ENCODE measurements at places on chromosomes 3 and 15. TPM values are rescaled to one million over a fixed set of nuclear protein-coding genes. Genes with fewer than 3 reads are reported as not detected.
A peak's percentile ranks its signal among the peaks of the same experiment; 100 is the strongest.

DNA sequence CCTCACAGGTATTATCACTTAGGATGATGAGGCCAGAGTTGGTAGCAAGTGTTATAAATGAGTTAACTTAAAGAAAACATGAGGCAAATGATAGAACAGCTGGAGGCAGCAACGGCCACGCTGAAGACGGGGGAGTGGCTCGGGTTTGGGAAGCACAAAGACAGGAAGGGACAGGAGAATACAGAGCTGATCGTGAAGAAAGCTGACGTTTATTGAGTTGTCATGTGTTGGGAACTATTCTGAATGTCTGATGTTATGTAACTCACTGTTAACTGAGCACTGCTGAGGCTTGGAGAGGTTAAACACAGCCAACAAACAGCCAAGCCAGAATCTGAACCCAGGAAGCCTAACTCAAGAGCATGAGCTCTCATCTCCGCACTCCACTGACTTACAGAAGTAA, 42.3 kb downstream of the FGD5 start:
- no peaks in the 10 kb centered on the region for H3K36me3 ChIP-seq
- H3K27me3 ChIP-seq: no peaks in the 10 kb centered on the region
- DNase-seq: no peak
- H3K4me1 ChIP-seq: no peaks in the 10 kb centered on the region

- no peaks in the 10 kb centered on the region for H3K4me1 ChIP-seq
- peak; percentile 37 for DNase-seq
- no peaks in the 10 kb centered on the region for H3K36me3 ChIP-seq
- no peak overlapping the region for H3K4me3 ChIP-seq
- H3K27ac ChIP-seq: no peak overlapping the region
Measured at GRCh38 chr15:31309893-31310606, 16.6 kb upstream of the KLF13 start.

- no peak overlapping the region for H3K27ac ChIP-seq
- H3K4me1 ChIP-seq: no peaks in the 10 kb centered on the region
- no peaks in the 10 kb centered on the region for H3K27me3 ChIP-seq
- H3K4me3 ChIP-seq: no peak overlapping the region
- no peaks in the 10 kb centered on the region for H3K36me3 ChIP-seq
Measured at GRCh38 chr15:50134524-50135024, 15.5 kb upstream of the ATP8B4 start.

- no peak for DNase-seq
- no peaks in the 10 kb centered on the region for H3K36me3 ChIP-seq
- no peaks in the 10 kb centered on the region for H3K27me3 ChIP-seq
Measured at GRCh38 chr3:129016720-129017483, 15.8 kb downstream of the EFCC1 start.

GRCh38 chr15:95836536-95836935, 494.0 kb upstream of the NR2F2 start:
- DNase-seq: no peak
- H3K4me3 ChIP-seq: no peak overlapping the region
- H3K27ac ChIP-seq: no peak overlapping the region

DNA sequence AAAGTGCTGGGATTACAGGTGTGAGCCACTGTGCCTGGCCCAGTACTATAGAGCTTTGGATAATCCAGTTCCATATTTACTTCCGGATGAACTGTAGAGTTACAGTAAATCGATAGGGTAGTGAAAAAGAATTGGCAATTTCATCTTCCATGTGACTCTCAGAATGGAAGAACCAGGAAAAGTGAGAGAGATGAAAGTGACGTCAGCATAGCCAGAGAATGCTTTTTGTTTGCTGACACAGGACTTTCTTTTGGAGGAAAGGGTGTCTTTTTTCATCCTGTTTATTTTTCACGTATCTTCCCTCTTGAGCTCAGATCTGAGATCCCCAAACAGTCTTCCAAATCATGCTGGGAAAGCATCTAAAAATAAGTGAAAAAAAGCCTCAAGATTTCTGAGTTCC, 91.2 kb upstream of the KCNAB1 start:
- H3K36me3 ChIP-seq: no peaks in the 10 kb centered on the region
- no peaks in the 10 kb centered on the region for H3K4me1 ChIP-seq

GRCh38 chr15:56759450-56759845, 26.1 kb upstream of the ZNF280D start:
- H3K27me3 ChIP-seq: no peaks in the 10 kb centered on the region
- no peak for DNase-seq
- H3K27ac ChIP-seq: no peak overlapping the region
- H3K36me3 ChIP-seq: no peaks in the 10 kb centered on the region
- H3K4me1 ChIP-seq: peaks cover 5% of the 10 kb centered on the region
- H3K4me3 ChIP-seq: no peak overlapping the region

GRCh38 chr15:89900849-89901248, 7.1 kb upstream of the AP3S2 start:
- no peak overlapping the region for H3K4me3 ChIP-seq
- no peak overlapping the region for H3K27ac ChIP-seq
- H3K4me1 ChIP-seq: no peaks in the 10 kb centered on the region
- no peaks in the 10 kb centered on the region for H3K27me3 ChIP-seq
- DNase-seq: no peak

DNA sequence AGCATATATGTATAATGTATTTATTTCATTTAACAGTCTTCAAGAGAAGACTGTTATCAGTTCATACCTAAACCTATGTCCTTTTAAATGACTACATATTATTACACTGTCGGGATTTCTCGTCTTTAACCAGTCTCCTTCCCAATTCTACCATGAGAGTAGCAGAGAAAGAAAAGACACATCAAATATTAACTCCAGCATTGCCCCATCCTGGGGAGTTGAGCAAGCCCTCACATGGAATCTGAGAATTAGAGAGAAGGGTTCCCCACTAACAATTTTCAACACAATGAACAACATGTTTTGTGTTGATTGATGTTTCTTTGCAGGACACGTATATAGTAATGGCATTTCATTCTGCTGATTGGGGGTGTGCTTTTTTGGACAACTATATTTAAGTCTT, 257.4 kb downstream of the ADAMTSL3 start:
- no peak for DNase-seq
- H3K4me3 ChIP-seq: no peak overlapping the region
- no peaks in the 10 kb centered on the region for H3K36me3 ChIP-seq
- H3K27ac ChIP-seq: no peak overlapping the region

GRCh38 chr15:41794081-41794480, 19.8 kb downstream of the MAPKBP1 start:
- H3K4me1 ChIP-seq: no peaks in the 10 kb centered on the region
- H3K27me3 ChIP-seq: no peaks in the 10 kb centered on the region
- DNase-seq: no peak

DNA sequence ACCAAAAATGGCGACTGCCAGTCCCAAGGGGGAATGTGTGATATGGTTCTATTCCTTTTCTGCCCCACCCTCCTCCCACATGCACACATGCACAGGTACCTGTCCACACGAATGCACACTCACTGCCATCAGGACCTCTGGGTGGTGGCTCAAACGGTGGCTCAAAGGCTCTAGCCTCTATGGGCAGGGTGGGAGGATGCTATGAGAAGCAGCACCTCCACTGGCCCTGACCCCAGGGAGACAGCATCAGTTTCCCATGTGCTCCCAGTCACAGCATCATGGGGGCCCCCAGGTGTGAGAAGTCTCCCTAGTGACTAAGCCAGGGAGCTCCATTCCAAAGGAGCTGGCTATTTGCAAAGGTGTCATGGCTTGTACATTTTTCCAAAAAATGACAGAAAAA, 15.9 kb downstream of the SEMA3G start:
- H3K27ac ChIP-seq: no peak overlapping the region
- no peaks in the 10 kb centered on the region for H3K36me3 ChIP-seq

- no peaks in the 10 kb centered on the region for H3K36me3 ChIP-seq
- no peaks in the 10 kb centered on the region for H3K27me3 ChIP-seq
- H3K4me3 ChIP-seq: no peak overlapping the region
- DNase-seq: no peak
Measured at GRCh38 chr3:23590424-23591273, 215.1 kb upstream of the UBE2E1 start.

- H3K4me1 ChIP-seq: peaks cover 7% of the 10 kb centered on the region
- no peak within 1 kb of the TSS for H3K27ac ChIP-seq
- H3K27me3 ChIP-seq: no peaks in the 10 kb centered on the region
- H3K36me3 ChIP-seq: no peaks in the 10 kb centered on the region
- no peak within 1 kb of the TSS for H3K4me3 ChIP-seq
Measured at GRCh38 chr3:50268703-50269451, at the start of gene SEMA3B. SEMA3B (plus strand) TSS chr3:50269147; CDS start chr3:50269241, 94 bp downstream.

DNA sequence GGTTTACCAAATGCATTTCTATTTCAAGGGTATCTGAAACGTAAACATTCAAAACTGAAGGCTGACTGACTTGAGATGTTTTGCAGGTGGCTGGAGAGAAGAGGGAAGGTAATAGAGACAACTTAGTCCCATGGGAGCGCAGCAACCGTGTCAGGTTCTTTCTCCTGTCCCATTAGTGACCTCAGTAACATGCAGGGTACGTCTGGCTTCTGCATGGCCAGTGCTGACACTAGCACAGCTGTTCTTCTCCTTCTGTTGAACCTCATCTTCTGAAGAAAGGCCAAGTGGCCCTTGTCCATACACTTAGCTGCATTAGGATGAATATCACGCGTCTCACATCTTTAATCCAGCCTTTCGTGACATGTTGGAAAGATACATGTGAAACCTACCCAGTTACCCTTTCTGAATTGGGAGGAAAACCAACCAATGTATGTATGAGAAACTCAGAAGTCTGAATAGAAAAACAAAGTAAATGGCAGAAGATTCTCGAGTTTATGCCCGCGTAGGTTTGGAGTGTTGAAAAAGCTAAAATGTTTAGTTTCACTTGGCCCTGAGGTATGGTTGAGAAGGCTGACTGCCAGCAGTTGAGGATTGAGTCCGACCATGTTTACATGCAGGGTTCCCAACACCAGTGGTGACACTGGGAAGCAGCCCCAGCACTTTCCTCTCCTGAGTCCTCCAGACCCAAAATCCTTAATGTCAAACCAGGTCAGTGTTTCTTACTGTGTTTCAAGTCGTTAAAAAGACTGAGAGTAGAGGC, 10.3 kb downstream of the NCBP2 start:
- H3K4me3 ChIP-seq: no peak overlapping the region
- no peaks in the 10 kb centered on the region for H3K36me3 ChIP-seq
- no peaks in the 10 kb centered on the region for H3K4me1 ChIP-seq
- H3K27me3 ChIP-seq: no peaks in the 10 kb centered on the region

GRCh38 chr3:129278966-129279906, 566 bp downstream of the HMCES start:
- H3K27ac ChIP-seq: peak overlapping the region; percentile 97
- peak overlapping the region; percentile 76 for H3K4me3 ChIP-seq
- no peaks in the 10 kb centered on the region for H3K4me1 ChIP-seq
- no peaks in the 10 kb centered on the region for H3K36me3 ChIP-seq
- H3K27me3 ChIP-seq: no peaks in the 10 kb centered on the region
- DNase-seq: peak; percentile 65

The FRMD4B gene
- total RNA-seq: 21.0 TPM
